ENCODE measurements at places on chromosomes 6 and 20.

DNA sequence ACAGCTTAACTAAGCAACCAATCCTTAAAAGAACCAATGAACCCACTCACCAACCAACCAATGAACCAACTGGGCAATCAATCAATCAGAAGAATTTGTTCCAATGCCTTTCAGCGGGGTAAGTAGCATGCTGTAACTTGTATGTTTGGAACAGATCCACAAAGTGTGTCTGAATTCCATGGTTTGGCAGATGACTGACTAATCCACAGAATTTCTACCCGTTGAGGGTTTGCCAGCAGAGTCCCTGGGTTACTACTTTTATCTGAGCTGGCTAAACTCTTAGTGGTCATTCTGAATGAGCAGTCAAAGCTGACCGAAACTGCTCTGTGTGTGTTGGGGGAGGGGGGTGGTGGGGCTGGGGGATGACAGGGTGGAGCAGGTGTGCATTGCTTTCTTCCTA is 125.0 kb upstream of the JAG1 start:
- DNase-seq = no peak

- no peak for DNase-seq
Measured at GRCh38 chr6:46756469-46757213, 9.9 kb downstream of the ANKRD66 start.

DNA sequence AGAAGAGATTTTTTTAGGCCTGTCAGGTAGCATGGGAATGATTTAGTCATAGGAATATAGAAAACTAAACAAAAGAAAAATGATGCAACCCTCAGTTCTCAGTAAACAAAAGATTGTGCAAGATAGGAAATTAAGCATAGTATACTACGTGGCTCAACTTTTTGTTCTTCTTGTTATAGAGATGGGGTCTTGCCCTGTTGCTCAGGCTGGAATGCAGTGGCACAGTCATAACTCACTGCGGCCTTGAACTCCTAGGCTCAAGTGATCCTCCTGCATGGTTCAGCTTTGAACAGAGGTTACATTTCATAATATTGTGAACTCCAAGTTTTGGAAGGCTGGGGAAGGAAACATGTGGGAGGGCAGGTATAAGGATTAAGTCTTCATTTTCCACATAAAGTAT is 28.5 kb downstream of the SLX4IP start:
- no peak for DNase-seq

DNA sequence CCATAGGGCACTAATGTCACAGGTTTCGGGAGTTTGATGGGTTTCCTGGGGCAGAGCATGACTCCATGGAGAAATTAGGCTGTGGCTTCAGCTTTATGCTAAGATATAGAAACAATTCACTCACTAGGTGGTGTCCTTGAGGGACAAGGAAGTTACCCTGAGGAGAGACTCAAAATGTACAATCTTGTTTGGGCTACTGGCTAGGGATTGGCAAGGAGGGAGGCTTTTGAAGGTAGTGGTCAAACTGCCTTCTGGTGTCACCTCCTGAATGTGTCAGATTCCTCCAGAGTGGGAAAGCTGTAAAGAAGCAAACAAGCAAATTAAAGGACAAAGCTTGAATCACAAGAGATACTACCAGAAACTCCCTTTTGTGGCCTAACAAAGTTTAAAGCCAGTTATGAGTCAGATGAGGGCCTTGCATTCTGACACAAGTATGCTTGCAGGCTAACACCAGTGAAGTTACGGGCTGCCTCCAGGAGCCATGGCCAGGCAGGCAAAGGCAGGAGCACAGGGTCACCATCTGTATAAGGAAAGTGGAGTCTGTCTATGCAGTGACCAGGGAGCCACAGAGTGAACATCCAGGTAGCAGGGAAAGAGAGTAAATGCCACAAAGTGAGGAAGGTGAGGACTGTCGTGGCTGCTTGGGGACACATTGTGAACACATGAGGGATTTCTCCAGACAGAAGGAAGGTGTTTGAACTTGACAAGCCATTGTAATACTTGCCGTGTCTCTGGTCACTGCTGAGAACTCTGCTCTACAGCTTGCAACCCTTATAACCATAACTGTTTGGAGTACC is 107.7 kb upstream of the DTNBP1 start:
- no peak for DNase-seq

DNA sequence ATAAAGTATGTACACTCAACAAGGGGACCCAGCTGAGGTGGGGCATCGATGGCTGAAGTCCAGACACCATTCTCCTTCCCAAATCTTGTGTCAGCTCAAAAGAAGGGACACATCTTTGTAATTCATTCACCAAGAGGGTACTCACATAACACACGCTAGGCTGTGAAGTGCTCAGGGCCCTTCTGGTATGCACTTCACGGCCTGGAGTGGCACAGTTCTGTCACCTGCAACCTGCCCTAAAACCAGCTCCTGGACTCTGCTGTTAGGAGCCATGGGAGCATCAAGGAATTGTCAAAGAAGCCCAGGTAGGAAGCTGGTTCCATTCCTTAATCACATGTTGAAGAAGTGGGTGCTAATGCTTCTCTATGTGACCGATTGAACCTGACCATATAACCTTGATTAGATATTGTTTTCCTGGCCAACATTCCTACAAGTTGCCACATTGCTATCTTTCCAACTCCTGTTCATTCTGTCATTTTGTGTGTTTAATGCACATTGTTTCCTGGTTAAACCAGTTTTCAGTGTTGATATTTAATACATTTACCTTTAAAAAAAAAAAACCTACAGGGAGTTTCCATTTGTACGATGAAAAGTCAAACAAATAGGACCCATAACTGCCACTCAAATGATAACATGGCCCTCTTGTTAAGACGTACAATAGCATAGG is 127.3 kb downstream of the TNFRSF21 start:
- no peak for DNase-seq

GRCh38 chr6:80637312-80637711 is 530.8 kb downstream of the BCKDHB start:
- DNase-seq = no peak

DNA sequence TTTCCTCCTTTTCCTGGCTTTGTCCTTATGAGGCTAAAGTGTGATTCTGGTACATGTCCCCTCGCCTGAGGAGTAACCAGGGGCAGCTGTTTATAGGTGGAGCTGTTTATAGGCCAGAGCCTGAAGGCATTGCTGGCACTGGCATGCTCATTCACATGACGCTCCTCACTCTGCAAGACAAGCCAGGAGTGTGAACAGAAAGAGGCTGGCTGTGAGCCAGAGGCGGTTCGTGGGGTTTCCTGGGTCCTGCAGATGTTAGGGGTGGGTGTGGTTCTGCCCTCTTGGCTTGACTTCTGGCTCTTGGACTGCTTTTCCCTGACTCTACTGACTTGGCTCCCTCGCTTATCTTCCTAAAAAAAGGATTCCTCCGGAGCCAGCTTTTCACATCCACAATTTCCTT is 12.8 kb upstream of the MDFI start:
- no peak for DNase-seq

DNA sequence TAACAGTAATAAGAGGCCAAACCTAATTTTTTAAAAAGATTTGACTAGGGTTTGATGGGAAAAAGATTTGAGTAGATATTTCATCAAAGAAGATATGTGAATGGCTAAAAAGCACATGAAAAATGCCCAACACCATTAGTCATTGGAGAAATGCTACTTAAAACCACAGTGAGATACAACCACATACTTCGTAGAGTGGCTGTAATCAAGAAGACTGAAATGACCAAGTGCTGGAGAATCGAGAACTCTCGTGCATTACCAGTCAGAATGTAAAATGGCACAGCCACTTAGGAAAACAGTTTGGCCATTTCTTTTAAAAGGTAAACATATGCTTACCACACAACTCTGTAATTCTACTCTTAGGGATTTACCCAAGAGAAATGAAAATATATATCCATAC is 175.5 kb downstream of the EYA2 start:
- no peak for DNase-seq

DNA sequence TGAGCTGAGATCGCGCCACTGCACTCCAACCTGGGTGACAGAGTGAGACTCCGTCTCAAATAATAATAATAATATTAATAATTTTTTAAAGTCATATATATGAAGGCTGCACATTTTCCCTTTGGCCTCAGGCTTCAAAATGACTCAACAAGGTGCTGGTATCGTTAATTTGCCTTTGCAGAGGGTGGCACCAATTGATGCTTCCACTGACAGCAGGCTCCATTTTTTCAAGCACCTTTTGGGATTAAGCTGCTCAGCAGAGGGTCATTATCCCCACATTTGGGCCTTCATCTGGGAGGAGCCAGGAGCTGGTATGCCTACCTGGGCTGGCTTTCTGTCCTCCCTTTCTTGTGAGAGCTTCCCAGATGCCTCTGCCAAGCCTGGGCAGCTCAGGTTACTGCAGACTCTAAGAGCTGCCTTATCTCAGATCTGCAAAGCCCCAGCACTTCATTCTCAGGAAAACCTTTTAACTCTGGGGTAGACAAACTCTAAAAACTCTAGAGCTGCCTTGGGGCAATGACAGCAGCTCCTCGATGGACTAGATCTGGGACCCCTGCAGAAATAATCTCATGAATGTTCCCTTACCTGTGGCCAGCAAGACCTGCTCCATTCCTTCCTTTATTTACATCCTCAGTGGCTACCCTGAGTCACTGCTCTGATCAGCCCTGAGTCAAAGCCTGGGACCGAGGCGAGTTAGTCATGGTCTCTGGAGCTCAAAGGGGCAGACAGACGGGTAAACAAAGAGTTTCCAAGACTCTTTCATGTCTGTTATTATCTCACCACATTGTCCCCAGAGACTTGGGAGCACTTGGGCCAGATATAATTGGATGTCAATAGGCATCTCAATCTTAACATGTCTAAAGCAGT is 80.0 kb upstream of the EYA2 start:
- no peak for DNase-seq

GRCh38 chr6:100461917-100462705 is 2.6 kb downstream of the SIM1 start:
- DNase-seq = no peak

DNA sequence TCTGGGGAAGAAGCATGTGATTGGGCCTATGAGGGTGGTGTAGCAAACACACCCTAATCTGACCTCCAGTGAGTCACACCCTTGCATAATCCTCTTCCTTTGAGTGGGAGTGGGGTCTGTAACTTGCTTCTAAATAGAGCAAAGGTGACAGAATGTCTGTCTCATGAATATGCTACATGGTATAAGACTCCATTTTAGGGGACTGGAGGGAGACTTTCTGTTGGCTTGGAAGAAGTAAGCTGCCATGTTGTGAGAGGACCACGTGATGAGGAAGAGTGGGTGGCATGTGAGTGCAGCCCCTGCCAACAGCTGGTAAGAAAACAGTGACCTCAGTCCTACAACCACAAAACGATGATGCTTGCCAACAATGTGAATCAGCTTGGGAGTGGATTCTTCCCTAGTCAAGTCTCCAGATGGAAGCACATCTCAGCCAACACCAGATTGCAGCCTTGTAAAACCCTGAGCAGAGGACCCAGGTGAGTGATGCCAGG is 3.7 kb downstream of the AK9 start:
- DNase-seq = no peak

DNA sequence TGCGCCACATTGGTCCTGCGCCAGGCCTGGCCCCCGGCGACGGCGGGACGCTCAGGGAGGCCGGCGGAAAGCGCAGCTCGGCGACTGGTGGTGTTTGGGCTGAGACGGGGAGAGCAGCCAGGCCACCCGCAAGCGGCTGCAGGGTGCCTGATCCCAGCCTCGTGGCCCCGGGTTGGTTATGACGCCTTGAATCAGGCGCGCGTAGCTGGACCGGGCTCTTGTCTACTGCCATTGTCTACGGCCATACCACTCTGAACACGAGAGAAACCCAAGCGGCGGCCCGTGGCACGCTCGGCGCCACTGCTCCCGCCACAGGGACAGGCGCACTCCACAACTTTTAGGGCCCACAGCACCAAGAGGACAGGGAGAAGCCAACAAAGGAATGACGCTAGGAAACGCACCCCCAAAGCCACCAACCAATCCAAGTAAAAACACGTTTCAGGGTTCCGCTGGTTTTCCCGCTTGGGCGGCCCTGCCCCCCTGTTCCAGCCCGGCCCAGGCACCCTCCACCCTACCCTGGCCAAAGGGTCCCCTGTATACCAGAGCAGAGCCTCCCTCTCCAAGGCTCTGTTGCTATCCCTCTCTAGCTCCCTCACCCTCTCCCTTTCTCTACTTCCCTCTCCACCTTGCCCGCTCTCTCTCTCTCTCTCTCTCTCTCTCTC is 1849.3 kb upstream of the DEFB115 start:
- no peak for DNase-seq

- no peak for DNase-seq
Measured at GRCh38 chr20:24732599-24732998, 216.5 kb upstream of the CST7 start.

DNA sequence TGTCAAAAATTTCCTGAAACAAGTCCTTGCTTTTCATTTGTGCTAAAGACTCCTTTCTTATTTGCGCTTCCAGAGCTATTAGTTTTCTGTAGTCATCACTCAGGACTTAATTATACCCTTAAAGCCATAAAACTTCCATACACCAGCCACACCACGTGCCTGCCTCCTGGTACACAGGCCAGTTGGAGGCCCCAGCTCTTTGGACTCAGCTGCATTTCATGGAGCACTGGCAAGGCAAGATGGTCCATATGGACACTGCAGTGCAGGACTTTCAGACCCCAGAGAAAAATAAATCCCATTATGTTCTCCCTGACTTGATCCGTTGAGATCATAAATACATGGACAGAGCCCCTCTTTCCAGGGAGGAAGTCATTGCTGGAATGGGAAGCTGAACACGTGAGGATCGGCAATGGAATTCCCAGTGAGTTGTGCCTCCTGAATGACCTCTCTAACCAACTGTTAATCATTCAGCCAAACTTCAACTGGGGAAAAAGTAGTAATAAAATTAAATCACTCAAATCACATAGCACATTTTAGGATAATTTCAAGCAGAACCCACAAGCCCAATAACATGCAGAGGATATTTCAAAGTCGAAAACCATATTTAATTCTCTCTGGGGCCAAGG is 173.1 kb downstream of the HACE1 start:
- DNase-seq = peak; percentile 63

DNA sequence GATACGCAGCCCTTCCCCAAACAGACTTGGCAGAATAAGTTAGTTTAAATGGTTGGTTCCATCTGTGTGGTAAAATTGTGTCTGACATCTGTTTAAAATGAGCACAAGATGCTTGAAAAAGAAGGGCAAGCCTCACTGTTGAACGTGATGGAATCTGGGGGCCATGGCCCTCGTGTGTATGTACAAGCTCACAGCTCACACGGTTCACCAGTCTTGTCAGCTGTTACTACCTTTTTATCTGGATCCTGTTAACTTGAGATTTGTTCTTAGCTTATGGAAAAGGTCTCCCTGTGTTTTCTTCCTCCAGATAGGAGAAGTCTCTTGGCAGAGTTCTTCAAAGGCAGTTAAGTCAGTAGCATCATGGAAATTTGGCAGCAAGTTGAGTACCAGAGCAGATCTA is 270.6 kb downstream of the KHDC1L start:
- DNase-seq = no peak

DNA sequence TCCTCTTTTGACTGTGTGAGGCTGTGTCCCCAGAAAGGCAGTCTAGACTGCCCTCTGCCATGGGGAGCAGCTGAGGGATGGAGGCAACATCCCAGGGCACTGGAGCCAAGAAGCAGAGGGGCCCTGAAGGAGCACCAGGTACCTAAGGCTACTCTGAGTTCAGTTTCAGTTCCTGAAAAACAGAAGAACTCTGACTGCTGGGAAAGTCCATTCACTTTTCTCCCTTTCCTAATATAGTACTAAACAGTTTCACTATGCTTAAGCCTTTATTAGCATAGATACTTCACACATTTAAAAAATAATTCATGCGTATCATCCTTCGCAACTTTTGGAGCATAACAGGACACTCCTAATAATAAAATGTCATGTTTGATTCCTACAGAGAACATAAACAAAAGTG is 130.0 kb downstream of the FOXC1 start:
- DNase-seq = no peak

- no peak for DNase-seq
Measured at GRCh38 chr6:6688951-6689350, 100.4 kb downstream of the LY86 start.

GRCh38 chr20:35739294-35740163 is 2.5 kb downstream of the RBM39 start:
- no peak for DNase-seq
